ENCODE measurements at places on chromosomes 12 and 14. TPM values are rescaled to one million over a fixed set of nuclear protein-coding genes. Genes with fewer than 3 reads are reported as not detected.

The LRTM2 gene
- 0.24 TPM for total RNA-seq

The NANOG gene
- not detected for total RNA-seq

The REP15 gene
- total RNA-seq = 0.35 TPM

DNA sequence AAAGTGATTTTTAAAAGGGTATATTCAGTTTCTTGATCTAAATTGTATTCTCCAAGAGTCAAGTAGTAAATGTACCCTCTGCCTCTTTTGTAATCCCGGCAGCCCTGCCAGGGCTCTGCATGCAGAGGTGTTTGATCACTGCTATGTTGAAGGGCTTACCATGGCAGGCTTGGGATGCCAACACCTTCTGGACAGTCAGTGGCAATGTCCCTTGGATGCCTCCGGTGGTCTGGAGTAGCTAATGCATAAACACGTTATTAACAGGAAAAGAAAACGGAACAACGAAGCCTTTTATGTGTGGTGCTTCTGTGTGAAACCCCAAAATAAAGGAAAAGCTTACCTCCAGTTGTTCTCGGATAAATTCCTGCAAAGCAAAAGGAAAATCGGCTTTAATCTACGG lies 19.9 kb downstream of the EIF2B2 start:
- DNase-seq = no peak

DNA sequence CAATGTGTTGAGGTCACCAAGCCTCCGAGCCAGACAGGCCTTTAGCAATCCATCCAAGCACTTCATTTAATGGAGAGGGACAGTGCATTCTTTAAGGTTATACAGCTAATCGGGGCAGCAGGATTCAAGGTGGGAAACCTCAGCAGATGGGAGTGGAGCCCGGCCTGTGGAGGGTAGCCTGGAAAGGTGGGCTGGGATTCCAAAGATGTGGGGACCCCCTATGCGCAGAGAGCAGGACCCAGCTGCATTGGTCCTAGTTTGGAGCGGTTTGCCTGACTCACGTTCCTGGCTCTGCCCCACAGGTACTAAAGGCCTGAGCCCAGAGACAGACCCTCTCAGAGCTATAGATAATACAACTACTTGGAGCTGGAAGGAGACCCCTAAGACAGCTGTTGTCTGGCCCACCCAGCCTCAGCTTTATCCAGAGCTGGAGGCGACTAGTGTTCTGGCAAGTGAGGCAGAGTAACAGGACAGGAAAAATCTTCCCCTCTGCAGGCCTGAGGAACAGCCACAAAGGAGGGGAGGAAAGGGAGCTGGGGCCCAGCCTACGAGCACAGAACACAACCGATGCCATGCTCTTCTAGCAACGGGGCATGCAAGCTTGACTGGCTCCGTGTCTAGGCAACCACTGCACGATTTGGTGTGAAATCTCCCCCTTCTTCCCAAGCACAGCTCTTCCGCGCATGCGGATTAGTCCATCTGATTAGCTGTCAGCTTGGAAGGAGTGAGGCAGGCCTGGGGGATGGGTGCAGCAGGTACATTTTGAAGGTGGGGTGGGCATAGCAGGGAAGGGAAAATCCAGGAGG lies 1.1 kb upstream of the MYH7 start:
- no peak for DNase-seq

DNA sequence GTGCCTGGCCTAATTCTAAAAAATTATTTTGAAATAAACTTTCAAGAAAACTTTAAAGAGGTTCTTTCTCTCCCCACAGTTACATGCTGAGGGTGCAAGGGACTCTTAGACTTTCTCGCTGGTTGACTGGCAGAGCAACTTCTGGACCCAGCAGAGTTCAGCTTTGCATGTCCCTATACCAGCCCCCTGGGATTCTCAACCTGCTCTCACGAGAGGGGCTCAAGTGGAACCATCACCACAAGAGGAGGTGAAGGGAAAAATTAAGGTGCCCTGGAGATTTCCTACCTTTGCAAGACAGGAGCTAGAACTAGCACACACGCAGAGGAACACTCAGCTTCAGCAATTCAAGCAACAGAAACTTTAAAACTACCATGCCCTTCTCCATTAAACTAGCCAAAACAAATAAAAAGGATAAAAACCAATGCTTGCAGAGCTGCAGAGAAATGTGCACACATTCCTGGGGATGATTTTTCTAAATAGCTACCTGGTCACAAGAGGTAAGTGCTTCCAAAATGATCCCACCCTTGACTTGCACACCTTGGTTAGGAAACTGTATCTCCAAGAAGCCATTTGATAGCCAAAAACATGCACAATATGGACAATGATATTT lies 2.5 kb downstream of the HVCN1 start:
- no peak for DNase-seq

DNA sequence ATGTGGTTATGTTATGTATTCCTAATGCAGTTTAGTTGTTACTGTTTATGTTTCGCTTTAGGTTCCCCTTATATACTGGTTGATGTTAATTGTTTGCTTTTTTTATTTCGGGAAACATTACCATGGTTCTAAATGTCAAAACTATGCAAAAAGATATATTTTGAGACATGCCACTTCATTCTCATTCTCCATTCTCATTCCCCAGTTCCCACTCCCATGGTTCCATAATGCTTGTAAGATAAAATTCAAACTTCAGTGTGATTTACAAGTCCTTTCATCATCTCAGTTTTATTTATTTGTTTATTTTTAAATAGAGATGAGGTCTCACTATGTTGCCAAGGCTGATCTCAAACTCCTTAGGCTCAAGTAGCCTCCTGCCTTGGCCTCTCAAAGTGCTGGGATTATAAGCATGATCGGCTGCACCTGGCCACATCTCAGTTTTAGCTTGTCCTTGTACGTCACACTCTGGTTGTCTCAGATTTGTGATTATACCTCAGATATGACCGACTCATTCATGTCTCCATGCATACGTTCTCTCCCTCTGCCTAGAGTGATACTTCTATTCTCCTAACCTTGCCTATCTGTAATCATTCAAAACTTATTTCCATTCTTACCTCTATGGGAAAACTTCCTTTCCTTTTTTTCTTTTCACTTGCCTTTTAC lies 407.8 kb upstream of the RGS6 start:
- DNase-seq = no peak

DNA sequence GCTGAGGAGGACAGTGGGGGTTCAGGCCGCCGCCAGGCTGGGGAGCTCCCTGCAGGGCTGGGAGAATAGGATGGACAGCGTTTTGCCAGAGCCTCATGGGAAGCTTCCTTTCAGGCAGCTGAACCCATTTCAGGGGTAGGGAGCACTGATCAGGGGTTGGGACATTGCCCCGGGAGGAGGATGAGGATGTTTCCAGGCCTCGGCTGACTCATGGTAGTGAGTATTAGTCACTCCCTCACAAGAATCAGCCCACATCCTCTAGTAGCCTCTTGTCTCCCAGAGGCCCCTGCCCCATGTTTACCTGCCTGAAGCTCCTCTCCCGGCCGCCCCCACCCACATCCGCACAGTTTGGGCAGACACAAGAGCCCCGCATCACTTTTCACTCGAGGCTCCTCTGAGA lies 89.8 kb downstream of the ZFP36L1 start:
- no peak for DNase-seq

DNA sequence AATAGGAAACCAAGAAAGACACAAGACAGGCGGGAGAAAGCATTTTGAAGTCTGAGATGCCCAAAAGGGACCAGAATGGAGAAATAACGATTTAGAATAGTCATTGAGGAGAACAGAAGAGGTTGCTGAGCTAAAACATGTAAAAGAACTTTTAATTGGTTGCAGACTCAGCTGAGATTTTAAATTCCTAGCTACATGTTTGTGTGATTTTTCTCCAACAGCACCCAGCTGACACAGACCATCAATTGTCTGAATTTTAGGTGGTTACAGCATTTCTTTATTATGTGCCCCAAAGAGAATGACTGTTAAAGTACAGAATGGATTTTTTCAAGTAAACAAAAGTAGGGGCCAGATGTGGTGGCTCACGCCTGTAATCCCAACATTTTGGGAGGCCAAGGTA lies 50.3 kb downstream of the BAZ1A start:
- no peak for DNase-seq

- DNase-seq = no peak
Observed at GRCh38 chr12:4771960-4772566, 51.9 kb downstream of the GALNT8 start.

GRCh38 chr14:96231526-96232130 lies 24.4 kb upstream of the BDKRB1 start:
- DNase-seq = no peak

- DNase-seq = peak; percentile 23
Observed at GRCh38 chr12:90013409-90013808, 304.8 kb upstream of the ATP2B1 start.

DNA sequence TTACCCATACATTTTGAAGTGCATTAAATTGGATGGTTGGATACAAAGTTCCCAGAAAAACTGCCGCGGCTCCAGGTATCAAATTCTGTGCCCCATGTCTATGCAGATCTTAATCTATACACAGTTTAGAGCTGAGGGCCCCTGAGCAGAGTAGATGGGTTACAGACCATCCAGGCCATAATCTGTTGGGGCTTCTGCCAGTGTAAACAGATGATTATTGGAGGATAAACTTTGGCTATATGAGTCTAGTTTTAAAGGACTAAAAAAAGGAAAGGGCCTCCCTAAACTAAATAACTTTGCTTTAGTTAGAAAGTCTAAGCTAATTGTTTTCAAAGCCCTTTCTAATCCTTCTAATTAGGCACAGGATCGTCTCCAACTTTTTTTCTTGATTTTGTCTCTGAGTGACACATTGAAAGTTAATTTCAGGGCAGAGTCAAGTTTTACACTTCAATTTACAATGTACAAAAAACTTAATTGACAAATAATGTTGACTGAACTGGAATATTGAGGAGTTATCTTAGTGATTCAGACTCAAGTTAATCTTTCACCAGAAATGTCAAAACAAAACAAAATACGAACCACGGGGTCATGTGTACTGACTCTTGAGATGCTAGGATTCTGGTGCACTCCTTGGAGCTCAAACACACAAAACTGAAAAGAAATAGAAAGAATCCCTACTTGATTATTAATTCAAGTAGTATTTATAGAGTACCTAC lies 133.9 kb upstream of the SCAF11 start:
- DNase-seq = no peak

DNA sequence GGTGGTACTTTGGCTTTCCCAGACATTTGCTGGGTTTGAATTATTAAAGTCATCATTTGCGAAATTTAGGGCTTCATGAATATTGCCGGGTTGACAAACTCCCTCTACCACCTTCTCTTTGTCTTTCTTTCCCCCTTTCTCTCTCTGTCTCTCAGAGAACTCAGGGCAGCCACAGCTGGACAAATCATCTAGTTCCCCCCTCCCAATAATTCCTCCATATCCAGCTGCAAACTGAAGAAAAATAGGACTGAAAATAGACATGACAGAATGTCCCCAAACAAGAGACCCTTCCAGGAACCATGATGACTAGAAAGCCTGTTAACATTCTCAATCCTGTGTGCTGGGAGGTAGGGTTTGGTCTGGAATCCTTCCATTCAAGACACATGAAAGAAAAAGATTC lies 67.1 kb upstream of the TBX5 start:
- no peak for DNase-seq

DNA sequence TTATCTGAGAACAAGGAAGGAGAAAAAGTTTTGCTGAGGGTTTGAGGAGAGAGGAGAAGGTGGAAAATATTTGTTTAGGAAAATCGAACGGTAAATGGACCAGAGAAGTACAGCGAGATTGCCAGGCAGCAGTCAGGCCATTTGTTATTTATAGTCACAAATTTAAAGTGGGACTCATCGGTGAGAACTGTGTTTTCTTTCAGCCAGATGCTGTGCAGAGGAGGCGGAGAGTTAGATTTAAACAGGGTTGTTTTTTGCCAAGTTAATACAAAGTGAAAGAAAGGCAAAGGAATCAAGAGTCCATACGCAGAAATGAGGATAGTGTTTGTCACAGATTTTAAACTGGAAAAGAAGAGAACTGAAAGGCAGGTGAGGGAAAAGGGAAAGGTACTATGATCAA lies 200.6 kb upstream of the CNOT2 start:
- no peak for DNase-seq

DNA sequence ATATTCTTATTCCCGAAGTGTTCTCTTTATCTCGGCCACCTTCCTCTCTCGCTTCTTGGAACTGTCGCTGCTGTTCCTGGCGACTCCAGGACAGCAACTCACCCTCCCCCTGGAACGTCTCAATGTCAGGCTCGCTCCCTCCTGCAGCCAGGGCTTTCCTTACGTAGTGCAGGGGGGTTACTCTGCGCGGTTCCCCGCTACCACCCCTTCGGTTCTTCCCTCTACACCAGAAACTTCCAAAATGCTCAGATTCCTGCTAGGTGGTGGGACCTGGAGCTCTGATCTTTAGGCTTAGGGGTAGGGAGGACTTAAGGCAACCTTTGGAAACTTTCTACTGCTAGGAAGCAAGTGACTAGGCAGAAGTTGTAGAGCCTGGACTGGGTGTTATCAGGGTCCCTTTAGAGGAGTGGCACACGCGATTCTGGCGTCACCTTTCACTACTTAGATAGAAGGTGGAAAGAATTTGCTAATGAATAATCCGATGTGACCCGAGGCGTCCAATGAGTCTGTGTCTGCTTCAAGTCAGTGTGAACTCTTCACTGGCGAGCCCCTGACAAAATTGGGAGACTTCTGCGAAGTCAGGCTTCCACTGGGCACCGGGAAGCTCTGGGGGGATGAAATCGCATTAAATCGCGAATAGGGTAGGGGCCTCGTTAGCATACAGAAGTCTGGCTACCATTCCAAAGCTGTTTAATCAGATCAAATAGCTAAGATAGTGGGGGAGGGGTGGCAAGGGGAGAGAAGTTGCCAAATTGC lies 900 bp upstream of the DPF3 start:
- DNase-seq = no peak

DNA sequence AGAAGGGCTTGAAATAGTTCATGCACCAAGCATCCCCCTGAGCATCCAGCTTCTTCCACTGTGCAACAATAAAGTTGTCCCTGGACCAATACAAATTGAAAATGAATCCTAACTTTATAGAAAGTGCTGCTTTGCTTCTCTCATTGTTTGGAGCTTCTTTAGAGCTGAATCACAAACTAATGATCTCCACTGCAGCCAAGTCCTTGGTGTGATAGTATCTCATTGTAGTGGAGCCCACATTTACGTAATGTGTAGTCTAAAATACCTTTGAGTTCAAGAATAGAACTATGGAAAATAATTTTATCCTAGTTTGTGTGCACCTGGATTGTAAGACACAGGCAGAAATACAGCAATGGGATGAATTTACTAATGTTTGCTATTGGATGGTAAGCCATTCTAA lies 319.9 kb downstream of the EGLN3 start:
- DNase-seq = no peak

GRCh38 chr14:88181072-88181471 lies 142.0 kb downstream of the KCNK10 start:
- DNase-seq = no peak

DNA sequence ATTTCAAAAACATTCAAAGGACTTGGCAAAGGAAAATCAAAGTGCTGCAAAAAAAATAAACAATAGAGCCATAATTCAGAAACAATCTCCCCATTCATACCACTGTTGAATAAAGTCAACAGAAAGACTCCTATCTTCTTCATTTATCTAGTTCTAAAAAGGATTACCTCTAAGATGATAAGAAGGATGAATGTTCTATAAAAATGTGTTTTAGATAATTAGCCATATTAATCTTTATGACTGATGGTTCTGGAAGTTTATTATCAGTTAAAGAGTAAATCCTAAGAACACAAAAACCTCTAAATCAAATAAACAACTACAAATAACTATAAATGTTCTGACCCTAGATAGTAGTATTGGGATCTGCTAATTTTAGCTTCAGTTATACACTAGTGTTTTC lies 37.8 kb upstream of the CDKL1 start:
- DNase-seq = no peak

All from CD8-positive, alpha-beta memory T cell (primary cell).